Ascending aorta (tissue), 2 donors: ENCODE measurements at places on chromosomes 5 and 9. TPM values are rescaled to one million over a fixed set of nuclear protein-coding genes. Genes with fewer than 3 reads are reported as not detected.

GRCh38 chr5:137432376-137432775, 66.8 kb downstream of the SPOCK1 start:
- no peaks in the 10 kb centered on the region for H3K27me3 ChIP-seq
- DNase-seq: no peak
- H3K4me3 ChIP-seq: no peak overlapping the region
- H3K27ac ChIP-seq: no peak overlapping the region

- no peak for DNase-seq
- no peak overlapping the region for H3K4me3 ChIP-seq
- H3K27ac ChIP-seq: no peak overlapping the region
- no peaks in the 10 kb centered on the region for H3K4me1 ChIP-seq
Observed at GRCh38 chr5:116494784-116495450, 79.7 kb downstream of the SEMA6A start.

- H3K27ac ChIP-seq: no peak overlapping the region
- H3K4me1 ChIP-seq: no peaks in the 10 kb centered on the region
- no peak for DNase-seq
- H3K36me3 ChIP-seq: no peaks in the 10 kb centered on the region
- H3K27me3 ChIP-seq: no peaks in the 10 kb centered on the region
Observed at GRCh38 chr5:143693651-143694252, 118.2 kb upstream of the HMHB1 start.

- DNase-seq: no peak
- H3K4me3 ChIP-seq: peak overlapping the region; percentile 21
- H3K27me3 ChIP-seq: no peaks in the 10 kb centered on the region
- no peak overlapping the region for H3K27ac ChIP-seq
- no peaks in the 10 kb centered on the region for H3K36me3 ChIP-seq
Observed at GRCh38 chr5:180208435-180209081, 453 bp downstream of the RASGEF1C start.

SIT1 gene
- total RNA-seq: not detected
